Osteoblast (primary cell): ENCODE measurements at places on chromosomes 1 and 21. TPM values are rescaled to one million over a fixed set of nuclear protein-coding genes. Genes with fewer than 3 reads are reported as not detected.

METTL18 gene
- 2.9 and 7.7 TPM in 2 replicates for total RNA-seq

LRRC53 gene
- total RNA-seq, result not detected in 2 replicates

DNA sequence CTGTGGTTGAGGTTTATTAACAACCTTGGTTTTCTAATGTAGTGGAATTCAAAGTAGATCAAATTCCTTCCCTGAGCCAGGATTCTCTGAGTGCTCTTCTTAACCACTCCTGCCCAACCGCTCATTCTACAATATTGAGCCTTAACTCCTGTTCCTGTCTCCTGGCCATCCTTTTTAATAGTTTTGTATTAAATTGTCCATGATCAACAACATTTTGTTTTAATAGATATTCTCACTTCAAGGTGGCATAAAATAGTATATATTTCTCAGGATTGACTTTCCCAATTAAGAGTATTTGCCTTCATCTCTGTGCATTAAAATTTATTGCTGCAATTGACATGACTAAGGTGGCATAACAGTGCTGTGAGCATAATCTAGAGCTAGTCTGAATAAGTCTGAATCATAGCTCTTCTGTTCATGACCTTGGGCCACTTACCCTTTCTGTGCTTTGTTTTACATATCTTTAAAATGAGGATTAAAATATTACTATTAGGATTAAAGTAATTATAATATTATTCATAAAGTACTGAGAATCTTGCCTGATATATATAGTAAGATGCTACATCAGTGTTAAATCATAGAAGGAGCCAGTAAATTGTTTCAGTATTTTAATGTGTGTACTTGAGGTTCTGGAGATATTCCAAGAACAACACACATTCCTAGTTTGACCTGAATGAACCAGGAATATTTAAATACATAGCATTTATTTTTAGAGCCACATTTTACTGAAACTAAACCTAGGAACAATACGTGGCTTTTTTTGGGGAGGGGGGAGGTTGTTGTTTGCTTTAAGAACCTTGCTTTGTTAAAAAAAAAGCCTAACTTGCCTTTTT, 76.4 kb downstream of the ADGRL2 start:
- DNase-seq, result no peak

ADAMTS1 gene
- 182 and 243 TPM in 2 replicates for total RNA-seq
